ENCODE measurements at places on chromosomes 5 and 9.

DNA sequence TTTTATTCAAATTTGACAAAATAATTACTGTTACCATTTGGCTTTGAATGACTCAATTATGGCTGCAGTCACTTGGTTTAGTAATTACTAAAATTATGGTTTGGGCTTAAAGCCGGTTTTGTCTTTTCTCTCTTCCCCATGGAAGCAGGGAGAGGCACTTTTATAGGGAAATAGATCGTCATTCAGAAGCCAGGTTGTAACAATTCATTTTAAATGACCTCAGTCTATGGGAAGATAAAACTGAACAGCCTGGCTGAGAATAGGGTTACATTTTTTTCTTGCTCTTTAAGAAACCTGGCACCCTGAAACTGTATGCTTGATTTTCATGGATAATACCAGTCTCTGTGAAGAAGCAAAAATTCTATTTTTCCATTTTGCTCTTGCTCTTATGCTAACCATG, 169.8 kb downstream of the SMC2 start:
- DNase-seq, result no peak

- DNase-seq, result no peak
Measured at GRCh38 chr5:142506046-142506445, 179.8 kb downstream of the FGF1 start.

DNA sequence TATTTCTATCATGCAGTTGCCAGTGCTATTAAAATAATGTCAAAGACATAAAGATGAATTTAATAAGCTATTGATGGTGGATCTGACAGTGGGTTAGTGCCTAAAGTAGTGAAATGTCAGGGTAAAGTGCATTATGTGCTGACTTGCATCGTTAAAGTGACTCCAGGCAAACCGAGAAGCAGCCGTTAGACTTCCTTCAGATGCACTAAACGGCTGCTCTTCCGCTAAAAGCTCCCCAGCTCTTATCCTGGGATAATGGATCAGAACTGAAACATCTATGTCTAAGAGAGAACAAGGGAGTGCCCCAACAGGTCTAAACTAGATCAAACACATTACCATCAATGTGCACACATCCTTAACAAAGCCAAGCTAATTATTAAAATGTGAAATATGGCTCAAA, 468.2 kb downstream of the NTRK2 start:
- DNase-seq, result no peak

- no peak for DNase-seq
Measured at GRCh38 chr5:36644727-36645126, 38.3 kb downstream of the SLC1A3 start.

GRCh38 chr9:131282688-131283422, 6.5 kb upstream of the FAM78A start:
- DNase-seq, result no peak

DNA sequence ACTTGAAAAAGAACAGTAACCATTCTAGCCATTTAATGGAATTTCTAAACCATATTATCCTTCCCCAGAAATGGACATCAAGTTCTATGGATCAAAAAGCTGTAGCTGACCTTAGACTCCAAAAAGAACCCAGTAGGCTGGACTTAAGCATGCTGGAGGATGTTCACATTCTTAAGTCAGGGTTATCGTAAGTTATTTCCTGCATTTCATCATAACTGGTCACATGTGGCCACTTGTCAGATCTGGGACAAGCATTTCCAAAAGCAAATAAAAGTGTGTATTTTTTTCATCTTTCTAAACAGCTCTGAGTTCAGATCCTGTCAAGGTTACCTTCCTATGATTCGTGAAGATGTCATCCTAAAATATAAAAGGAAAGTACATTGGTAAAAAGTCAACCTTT, 274.5 kb upstream of the PTGER4 start:
- no peak for DNase-seq

DNA sequence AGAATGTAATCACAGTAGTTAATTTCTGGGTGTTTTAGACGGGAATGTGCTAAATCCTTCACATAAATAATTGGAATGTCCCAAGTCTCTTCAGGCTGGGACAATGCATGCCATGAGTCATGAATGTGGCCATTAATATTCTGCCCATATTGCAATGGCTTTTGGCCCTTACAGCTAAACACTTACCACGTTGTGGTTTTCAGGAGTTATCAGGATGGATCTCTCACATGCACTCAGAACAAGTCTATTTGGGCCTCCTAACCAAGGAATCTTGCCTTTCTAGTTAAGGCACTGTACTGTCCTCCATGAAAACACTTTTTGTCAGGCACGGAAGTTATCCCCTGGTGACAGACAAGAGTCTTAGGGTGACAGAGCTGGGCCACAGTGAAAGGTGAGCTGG, 32.7 kb downstream of the PKD2L2 start:
- no peak for DNase-seq

- DNase-seq, result no peak
Measured at GRCh38 chr5:35921930-35922329, 16.5 kb downstream of the CAPSL start.

GRCh38 chr5:92380069-92380770, 997.1 kb upstream of the ARRDC3 start:
- no peak for DNase-seq

- no peak for DNase-seq
Measured at GRCh38 chr5:98349251-98349989, 424.0 kb upstream of the RGMB start.

DNA sequence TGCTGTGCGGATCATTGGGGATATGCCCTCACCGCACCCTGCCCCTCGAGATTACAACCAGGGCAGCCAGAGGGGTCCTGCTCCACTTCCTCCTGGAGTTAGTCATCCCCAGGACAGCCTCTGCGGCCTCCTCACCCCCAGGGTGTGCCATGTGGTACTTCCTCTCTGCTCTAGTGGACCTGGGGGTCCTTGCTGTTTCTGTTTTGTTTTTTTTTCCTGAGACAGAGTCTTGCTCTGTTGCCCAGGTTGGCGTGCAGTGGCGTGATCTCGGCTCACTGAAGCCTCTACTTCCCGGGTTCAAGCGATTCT, 5.2 kb upstream of the FCN1 start:
- DNase-seq, result no peak

DNA sequence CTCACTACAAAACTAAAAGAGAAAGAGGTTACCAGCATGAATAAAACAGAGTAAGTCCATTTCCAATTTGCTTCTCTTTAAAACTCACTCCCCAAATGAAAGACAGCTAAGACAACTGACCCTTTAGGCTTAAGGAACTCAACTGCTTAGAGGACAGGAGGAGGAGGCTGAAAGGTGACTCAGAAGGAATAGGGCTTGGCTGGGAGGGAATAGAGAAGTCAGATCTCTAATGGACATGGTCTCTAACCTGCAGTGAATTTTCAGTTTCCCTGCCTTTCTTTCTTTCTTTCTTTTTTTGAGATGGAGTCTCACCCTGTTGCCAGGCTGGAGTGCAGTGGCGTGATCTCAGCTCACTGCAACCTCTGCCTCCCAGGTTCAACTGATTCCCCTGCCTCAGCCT, 261.8 kb upstream of the CLINT1 start:
- no peak for DNase-seq

- DNase-seq, result no peak
Measured at GRCh38 chr9:92377876-92378275, 26.5 kb downstream of the OGN start.

DNA sequence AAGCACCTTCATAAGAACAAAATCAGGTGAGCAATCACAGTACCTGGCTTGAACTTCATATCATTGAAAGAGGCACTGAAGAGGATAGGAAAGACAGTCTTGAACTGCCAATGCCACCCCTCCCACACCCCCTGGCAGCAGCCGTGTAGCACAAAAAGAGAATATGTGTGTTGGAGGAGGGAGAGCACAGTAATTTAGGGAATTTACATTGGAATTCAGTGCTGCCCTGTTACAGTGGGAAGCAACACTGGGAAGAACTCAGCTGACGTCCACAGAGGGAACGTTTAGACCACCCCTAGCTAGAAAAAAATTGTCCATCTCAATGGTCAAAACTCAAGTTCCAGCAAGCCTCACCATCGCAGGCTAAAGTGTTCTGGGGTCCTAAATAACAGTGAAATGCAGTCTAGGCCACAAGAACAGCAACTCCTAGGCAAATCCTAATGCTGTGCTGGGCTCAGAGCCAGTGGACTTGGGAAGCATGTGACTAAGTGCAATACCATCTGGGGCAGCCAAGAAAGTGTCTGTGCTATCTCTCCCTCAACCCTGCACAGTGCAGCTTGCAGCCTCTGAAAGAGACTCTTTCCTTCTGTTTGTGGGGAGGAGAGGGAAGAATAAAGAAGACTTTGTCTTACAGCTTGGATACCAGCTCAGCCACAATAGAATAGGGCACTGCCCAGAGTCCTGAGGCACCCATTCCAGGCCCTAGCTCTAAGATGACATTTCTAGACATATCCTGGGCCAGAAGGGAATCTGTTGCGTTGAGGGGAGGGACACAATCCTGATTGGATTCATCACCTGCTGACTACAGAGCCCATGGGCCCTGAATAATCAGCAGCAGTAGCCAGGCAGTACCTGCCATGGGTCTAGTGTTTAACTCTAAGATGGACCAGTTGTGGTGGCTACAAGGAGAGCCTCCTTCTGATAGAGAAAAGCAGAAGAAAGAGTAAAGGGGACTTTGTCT, 62.1 kb upstream of the VLDLR start:
- no peak for DNase-seq

GRCh38 chr9:84059936-84060335, 79.3 kb downstream of the RMI1 start:
- no peak for DNase-seq

DNA sequence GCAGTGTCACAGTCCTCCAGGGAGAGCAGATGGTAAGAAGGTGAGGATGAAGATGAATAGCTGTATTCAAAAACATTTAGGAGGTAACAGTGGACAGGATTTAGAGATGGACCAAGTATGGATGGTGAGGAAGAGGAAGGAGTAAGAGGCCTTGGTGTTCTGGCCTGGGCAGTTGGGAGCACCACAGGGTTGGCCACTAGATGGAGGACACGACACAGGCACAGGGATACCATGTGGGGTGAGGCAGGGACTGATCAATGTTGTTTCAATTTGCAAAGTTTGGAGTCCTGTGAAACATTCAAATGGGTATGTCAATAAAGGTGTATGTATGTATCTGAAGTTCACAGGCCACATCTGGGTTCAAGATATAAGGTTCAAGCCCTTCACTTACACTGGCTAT, 141.1 kb upstream of the RASEF start:
- no peak for DNase-seq

GRCh38 chr5:54897001-54897400, 88.4 kb downstream of the ESM1 start:
- DNase-seq, result no peak

GRCh38 chr9:18705796-18706392, 231.9 kb downstream of the ADAMTSL1 start:
- no peak for DNase-seq

DNA sequence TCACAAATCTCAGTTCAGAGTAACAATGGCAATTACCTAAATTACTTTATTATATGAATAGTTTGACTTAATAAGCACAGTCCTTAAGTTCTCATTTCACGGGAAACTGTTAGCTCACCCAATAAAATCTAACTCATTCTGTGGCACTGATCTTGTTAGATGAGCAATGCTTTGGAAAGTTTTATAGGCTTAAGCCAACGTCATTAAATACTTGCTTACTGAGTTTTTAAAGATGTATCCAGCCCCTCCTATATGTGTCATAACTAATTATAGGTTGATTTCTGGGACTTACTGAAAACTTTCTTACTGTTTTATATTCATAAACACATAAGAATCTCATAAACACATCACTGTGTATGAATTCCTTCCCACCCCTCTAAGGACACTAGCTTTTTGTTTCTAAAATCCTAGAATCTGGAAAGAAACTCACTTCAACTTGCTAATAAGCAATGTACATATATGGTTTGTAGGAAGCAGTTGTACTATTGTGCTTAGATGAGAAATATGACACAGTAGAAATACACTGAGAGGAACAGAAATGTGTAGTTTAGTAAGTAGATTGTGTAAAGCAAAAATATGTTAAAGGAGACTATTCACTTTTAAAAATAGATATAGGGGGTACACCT, 14.1 kb upstream of the MARCOL start:
- no peak for DNase-seq

DNA sequence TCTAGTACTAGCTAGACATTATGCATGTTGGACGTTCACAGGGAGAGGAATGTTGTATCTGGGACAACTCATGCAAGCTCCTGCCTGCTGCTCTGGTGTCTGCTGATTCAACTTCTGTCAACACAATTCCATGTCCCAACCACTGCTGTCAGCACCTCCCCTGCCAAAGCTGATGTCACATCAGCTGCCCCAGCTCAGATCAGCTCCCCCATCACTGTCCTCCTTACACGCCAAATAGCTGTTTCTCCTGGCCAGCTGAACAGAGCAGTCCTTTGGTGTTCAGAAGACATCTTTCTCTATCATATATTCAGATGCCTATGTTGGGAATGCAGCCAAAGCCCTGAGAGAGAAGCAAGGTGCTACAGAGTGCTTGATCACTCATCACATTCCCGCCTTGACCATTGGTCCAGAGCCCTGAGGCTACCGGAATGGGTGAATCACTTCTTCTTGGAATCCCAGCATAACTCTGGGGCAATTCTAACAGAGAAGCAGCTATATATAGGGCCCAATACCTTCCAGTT, 223.3 kb downstream of the SEC61B start:
- DNase-seq, result no peak

- no peak for DNase-seq
Measured at GRCh38 chr5:1113332-1113690, 1.4 kb upstream of the SLC12A7 start.

GRCh38 chr9:14173713-14174112, 140.2 kb downstream of the NFIB start:
- DNase-seq, result no peak

GRCh38 chr9:107907255-107907654, 417.7 kb upstream of the KLF4 start:
- DNase-seq, result no peak

- DNase-seq, result no peak
Measured at GRCh38 chr5:71586052-71586940, 844 bp upstream of the MCCC2 start.

DNA sequence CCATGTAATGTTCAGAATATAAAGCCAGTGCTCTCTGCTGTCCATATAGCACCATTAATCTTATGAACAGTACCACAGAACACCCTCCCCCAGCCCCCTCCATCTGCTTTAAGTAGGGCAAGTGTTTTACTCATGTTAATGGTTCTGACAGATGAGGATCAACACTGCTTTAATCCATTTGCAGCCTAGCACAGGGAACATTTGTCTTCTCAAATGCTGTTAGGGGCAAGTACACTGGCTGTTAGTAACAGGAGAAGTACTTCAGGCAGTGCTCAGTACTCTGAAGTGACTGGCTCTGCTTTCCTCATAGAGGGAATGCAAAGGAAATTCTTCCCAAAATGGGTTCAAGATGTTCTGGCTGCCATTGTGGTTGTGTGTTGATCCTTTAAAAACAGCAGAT, 202.6 kb downstream of the DCP2 start:
- no peak for DNase-seq

DNA sequence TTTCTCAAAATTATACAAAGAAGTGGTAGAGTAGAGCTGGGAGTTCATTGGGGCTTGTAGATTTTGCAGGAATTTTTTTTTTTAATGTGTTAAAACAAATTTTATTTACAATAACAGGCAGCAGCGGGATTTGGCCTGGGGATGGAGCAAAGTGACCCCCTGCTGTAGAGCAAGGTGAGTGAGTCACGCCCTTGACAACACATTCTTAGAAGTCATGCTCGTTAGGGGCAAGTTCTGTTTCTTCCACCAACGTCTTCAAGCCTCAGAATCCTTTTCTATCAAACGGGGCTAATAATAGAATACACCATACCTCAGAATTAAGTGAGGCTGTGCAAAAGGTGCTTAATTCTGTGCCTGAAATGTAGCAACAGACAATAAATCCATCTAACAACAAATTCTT, 1.1 kb upstream of the ANKDD1B start:
- DNase-seq, result no peak
